ENCODE measurements at places on chromosomes 2 and 18.

GRCh38 chr2:37871456-37872191, 53.5 kb upstream of the RMDN2 start:
- DNase-seq: no peak

GRCh38 chr2:140122001-140122400, 1341.8 kb upstream of the NXPH2 start:
- peak; percentile 10 for DNase-seq

GRCh38 chr2:62577994-62578781, 72.2 kb upstream of the TMEM17 start:
- peak; percentile 31 for DNase-seq

DNA sequence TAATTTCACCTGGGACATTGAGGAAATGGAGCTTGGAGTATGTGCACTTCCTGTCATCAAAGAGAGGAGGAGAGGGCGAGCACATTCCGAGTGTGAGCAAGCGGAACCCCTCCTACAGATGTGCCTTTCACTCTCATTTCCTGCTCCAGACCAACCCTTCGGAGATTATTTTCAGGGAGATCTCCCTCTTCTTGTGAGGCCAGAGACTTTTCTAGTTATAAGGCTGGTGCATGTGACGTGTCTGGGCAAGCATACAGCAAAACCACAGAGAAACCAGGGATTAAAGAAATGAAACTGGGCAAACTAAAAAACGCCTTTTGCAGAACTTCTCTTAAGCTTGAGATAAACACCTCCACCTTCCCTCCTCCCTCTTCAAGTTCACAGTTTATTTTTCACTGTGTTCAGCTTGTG, 409.2 kb upstream of the TCF4 start:
- no peak for DNase-seq

GRCh38 chr2:64442801-64443429, 11.0 kb upstream of the LGALSL start:
- no peak for DNase-seq

- no peak for DNase-seq
Observed at GRCh38 chr2:204585930-204586329, 40.7 kb downstream of the PARD3B start.

GRCh38 chr2:72916743-72917137, 579 bp upstream of the EMX1 start:
- no peak for DNase-seq

- no peak for DNase-seq
Observed at GRCh38 chr2:136487421-136487820, 277.9 kb upstream of the THSD7B start.

GRCh38 chr2:210387074-210387473, 72.1 kb upstream of the MYL1 start:
- no peak for DNase-seq

DNA sequence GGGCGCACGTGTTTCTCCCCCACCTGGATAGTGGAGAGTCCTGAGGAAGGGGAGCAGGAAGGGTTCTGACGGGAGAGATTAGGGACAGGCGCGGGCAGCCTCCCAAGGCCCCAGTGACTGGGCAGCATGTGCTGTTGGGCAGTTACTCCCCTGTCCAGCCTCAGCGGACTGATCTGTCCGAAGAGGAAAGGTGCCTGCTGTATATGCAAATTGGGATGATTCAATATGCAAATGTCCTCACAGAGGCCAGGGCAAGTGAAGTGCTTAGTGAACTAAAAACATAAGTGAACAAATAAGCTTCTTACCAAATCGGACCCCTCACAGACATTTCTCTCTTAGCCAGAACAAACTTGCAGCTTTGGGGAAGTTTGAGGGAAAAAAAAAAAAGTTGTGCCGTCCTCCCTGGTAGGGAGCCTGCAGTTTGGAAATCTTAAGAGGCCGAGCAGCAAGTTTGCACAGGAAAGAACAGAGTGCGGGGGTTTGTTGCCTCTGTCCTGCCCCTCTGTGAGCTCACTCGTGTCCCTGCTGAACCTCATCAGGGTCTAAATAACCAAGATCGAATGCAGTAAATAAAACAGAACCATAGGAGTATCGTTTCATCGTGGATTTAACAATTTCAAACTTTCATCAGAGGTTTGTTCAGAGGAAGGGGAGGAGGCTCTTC, 141.4 kb downstream of the KCTD1 start:
- DNase-seq: no peak

DNA sequence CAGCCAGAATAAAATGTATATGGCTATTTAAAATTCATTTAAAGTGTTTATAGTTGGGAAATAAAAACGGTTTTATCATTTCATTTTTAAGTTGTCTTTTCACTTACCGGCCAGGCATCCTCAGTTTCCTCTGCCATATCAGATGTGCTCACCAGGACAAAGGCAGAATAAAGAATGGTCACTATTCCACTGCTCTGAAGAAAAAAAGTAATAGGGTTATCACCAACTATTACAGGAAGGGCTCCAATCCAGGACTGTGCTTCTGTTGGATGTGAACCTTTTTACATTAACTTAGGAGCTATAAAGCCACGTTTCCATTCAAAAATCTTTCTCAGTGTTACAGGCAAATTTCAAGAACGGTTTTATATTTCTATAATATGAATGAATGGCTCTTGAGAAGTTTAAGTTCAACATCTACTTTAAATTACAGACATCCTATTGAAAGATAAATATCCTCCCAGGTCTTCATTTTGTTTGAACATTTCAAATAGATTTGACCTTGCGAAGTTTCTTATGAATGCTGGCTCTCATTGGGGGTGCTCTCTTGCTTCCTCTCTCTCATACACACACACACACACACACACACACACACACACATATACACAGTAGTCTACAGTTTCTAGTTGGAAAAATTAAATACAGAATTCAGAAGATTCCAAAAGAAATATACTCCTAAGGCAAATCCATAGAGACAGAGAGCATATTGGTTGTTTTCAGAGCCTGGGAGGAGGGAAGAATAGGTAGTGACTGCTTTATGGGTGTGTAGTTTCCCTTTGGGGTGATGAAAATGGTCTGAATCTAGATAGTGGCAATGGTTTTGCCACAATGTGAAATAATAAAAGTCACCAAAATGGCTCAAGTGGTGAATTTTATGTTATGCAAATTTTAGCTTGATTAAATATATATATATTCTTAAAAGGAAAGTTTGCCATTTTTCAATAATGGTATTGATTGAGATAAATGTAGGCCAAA, 2.9 kb upstream of the SLC40A1 start:
- DNase-seq: no peak

All from H54 (cell line).